ENCODE measurements at places on chromosomes 12 and 14. TPM values are rescaled to one million over a fixed set of nuclear protein-coding genes. Genes with fewer than 3 reads are reported as not detected.

GRCh38 chr14:76644855-76645518, 116.3 kb upstream of the VASH1 start:
- H3K4me3 ChIP-seq = no peak overlapping the region
- no peak overlapping the region for H3K27ac ChIP-seq
- H3K27me3 ChIP-seq = peaks cover 33% of the 10 kb centered on the region
- DNase-seq = no peak

DNA sequence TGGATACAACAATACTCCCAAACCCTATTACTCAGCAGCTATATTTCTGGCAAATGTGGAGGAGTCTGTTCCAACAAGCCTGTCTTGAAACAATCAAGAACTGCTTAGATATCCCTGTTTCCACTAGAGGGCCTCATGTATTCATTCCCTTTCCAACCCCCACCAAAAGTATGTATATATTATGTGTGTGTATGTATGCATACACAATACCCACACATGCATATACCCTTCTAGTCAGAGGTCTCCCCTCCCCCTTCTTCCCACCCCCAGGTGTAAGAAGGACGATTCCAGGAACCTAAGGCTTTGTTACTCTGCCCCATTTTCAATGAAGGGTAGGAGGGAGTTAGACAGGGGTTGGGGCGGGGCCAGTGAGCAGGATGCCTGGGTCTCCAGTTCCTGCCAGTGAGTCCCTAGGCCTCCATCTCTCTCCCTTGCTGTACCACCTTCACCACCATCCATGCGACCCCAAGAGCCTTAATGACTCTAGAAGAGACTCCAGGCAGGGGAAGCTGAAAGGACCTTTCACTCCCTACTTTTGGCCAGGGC, at the start of gene DGKA:
TSS of gene DGKA (plus strand) at position 392 of the 546 bp plus-strand sequence. CDS start 5,342 bp downstream, outside the sequence.
- peaks cover 48% of the 10 kb centered on the region for H3K4me1 ChIP-seq
- DNase-seq = no peak

GRCh38 chr14:54362089-54362504, 34.7 kb upstream of the CDKN3 start:
- H3K27me3 ChIP-seq = no peaks in the 10 kb centered on the region
- no peaks in the 10 kb centered on the region for H3K36me3 ChIP-seq
- no peak for DNase-seq
- H3K4me3 ChIP-seq = no peak overlapping the region
- H3K4me1 ChIP-seq = peaks cover 35% of the 10 kb centered on the region

Gene OTUB2
- 2.1 TPM for total RNA-seq

Gene TMEM121
- total RNA-seq = 2.1 TPM
